ENCODE measurements at places on chromosomes 16 and 17.

DNA sequence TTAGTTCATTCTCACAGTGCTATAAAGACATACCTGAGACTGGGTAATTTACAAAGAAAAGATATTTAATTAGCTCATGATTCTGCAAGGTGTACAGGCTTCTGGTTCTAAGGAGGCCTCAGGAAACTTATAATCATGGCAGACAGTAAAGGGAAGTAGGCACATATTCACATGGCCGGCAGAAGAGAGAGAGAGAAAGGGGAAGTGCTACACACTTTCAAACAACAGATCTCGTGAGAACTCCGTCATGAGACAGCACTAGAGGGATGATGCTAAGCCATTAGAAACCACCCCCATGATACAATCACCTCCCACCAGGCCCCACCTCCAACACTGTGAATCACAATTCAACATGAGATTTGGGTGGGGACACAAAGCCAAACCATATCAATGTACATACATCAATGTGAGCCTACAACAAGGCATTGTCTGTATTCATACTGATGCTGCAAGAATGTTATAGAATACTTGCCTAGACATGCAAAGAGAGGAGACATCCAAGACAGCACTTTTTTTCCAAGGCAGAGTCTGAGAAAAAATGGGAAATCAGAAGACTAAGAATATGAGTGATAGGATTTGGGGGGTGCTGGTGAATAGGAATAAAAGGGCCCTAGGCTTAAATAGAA is 114.8 kb upstream of the XYLT1 start:
- DNase-seq = no peak

GRCh38 chr16:89581045-89581695 is 5.6 kb downstream of the CPNE7 start:
- no peak for DNase-seq

DNA sequence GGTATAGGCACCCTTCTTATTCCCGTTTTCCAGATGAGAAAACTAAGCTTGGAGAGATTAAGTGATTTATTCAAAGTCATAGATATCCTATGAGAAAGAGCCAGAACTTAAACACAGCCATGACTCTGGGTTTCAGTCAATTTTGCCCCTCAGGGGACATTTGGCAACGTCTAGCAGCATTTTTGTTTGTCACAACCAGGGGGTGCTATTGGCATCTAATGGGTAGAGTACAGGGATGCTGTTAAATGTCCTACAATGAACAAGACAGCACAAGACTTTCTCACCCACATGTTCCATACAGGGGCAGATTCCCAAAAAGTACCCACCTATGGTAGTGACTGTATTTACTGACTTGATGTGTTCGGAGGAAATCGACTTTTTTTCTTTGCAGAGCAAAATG is 4.8 kb upstream of the SHISA9 start:
- no peak for DNase-seq

DNA sequence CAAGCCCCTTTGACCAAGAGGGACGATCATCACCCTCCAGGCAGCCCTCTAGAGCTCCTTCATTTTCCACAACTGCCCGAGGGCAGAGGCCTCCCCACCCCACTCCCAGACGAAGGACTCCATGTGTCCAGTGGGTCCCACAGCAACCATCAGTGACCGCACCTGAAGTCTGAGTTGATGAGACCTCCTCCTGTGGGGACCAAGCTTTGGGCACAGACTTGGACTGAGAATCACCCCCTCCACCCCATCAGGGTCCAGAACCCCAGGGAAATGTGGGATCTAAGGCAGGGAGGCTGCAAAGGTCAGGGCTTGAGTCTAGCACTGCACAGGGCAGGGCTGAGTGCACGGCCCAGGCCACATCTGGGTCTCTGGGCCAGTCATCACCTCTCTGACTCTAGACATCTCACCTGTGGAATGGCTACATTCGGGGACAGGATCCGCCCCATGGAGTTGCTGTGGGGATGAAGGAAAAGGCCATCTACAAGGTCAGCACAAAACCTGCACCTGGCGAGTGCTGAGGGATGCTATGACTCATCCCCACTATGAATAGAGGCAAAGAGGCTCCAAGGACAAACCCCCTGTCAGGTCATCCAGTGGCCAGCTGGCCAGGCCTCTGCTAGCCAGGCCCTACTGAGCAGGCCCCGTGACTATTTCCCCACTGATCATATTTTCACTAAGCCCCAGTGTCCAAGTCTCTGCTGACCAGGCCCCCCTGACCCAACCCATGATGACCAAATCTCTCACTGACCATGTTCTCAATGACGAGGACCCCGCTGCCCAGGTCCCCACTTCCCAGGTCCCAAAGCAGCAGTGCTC is 38.4 kb downstream of the TNFRSF13B start:
- DNase-seq = peak; percentile 52

- peak; percentile 46 for DNase-seq
Observed at GRCh38 chr16:86198206-86199118, 299.5 kb downstream of the IRF8 start.

DNA sequence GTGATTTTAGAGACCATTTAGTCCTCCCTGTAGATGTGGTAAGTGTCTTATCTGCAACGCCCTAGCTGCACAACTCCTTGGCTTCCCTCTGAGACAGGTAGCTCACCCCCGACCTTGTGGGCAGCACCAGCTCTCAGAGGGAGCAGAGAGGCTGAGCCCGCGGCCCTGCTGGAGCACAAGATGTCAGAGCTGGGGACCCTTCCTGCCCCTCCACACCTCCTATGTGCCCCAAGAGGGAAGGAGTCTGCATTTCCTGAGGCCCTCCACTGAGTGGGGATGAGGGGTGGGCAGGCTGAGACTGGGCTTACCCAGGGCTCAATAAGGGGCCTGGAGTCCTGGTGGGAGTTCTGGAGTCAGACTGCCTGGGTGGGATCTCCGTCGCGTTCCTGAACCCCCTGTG is 12.2 kb upstream of the ADGRG1 start:
- peak; percentile 25 for DNase-seq

GRCh38 chr17:2369551-2370210 is 31.2 kb downstream of the MNT start:
- no peak for DNase-seq

DNA sequence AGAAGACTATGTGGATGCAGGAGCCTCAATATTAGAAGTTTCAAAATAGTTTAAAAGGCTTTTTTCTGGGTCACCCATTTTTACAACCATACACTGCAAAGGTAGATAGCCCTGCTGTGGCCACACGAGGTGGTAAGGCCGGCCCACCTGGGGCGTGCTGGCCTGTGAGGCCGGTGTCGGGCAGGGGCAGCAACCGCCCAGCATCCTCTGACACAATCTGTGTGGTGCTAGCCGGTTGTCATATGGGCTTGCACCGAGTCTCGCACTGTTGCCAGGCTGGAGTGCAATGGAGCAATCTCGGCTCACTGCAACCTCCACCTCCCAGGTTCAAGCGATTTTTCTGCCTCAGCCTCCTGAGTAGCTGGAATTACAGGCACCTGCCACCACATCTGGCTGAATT is 44.0 kb downstream of the CFAP20 start:
- DNase-seq = peak; percentile 48

GRCh38 chr16:55403464-55403863 is 75.5 kb upstream of the MMP2 start:
- DNase-seq = no peak

DNA sequence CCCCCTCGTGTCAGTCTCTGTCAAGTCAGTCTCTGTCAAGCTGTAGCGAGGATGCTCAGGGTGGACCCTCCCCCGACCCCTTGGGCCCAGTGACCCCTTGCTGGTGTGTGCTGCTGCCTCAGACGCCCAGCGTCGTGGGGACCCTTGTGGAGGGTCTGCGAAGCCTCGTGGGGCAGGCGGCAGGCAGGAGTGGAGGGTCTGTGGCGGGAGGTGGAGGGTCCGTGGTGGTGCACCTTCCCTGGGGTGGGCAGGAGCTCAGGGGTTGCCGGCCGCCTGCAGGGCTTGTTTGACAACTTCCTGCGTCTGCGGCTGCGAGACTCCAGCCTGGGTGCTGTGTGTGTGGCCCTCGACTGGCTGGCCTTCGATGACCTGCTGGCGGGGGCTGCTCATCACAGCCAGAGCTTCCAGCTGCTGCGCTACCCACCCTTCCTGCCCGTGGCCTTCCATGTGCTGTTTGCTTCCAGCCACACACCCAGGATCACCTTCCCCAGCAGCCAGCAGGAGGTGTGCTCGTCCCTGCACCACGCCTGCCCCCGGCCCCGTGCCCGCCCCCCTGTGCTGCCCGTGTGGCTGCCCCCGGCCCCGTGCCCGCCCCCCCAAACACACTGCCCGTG is 5.6 kb downstream of the GNG13 start:
- DNase-seq = no peak

- peak; percentile 80 for DNase-seq
Observed at GRCh38 chr17:38898291-38898679, 27.1 kb upstream of the LASP1NB start.

DNA sequence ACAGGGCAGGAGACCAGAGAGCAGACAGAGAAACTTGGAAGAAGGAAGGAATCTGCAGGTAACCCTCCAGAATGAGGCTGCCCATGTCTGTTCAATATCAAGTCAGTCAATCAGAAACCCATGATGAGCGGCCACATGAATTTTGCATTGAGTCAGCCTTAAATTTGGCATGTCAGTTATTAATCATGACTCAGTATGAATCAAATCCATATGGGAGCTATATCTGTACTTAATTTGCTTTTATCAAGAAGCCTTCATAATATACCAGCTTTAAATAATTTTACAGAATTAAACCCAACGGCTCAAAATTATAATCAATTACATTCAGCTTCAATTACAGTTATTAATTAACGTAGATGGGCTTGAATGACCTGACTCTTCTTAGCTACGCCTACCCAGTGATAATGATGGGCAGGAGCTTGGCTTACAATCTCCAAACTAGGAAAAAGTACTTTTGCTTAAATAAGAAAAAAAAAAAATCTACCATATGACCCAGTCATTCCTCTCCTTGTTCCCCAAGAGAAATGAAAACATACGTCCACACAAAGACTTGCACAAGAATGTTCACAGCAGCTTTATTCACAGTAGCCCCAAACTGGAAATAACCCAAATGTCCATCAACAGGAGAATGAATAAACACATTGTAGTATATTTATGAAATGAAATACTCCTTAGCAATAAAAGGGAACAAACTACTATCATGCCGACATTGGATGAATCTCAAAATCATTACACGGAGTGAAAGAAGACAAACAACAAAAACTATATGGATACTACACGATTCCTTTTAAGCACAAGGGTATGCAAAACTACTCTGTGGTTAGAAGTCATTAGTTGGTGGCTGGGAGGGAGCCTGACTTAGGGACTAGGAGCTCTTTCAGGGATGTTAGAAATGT is 48.6 kb downstream of the SLC39A11 start:
- no peak for DNase-seq

DNA sequence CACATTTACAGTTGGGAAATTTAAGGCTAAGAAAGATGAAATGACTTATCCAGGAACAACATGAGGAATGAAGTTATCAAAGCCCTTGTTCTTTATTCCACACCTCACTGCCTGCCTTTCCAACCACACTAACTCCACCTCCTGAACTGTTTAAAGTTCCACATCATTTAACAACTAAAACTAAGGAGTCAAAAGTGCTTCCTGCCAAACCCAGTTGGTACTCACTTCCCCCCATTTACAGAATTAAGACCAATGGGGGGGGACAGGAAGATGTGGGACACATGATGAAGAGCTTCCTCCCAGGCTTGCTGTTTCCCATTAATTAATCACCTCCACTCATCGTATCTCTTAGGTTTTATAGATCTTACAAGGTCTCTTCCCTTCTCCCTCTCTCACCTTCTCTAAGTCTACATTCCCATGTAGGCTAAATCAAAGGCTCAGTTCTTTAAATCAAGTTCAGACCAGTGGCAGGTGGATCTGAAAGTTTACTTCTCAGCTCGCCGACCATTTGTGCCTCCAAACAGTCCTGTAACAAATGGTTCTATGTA is 19.2 kb upstream of the TMEM101 start:
- no peak for DNase-seq

DNA sequence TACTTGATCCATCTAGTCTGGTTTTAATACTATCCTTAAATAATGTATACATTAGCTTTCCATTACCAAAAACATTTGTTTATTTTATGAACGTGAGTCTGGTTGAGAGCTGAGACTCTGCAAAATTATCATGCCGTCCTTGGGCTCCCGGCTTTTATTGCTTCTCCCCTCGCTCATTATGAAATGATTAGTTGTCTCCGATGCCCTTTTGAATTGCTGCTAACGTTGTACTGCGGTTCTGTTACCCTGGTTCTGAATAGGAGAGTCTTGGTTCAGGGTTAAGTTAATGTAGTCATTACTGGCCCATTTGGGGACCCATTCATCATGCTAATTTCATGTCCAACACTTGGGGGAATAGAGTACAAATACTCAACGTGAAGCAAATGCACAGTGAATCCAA is 12.8 kb downstream of the XYLT1 start:
- DNase-seq = no peak

DNA sequence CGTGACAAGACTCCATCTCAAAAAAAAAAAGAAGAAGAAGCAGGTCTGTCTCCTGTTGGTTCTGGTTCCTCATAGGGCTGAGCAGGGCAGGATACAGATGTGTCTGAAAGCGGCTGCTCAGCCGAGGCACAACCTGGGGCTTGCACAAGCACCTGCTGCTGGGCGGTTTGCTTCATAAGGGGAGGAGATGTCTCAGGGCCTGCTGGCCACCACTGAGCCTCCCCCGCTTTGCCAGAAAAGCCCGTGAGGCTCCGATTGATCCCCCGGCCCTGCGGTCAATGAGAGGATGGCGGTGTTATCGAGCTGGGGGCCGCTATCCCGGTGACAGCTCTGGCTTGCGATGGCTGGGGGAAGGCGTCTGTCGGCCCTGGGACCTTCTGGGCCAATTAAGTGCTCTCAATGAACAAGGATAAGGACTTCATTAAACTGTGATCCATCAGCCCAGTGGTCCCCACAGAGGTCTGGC is 162.0 kb downstream of the SDK2 start:
- DNase-seq = peak; percentile 81

DNA sequence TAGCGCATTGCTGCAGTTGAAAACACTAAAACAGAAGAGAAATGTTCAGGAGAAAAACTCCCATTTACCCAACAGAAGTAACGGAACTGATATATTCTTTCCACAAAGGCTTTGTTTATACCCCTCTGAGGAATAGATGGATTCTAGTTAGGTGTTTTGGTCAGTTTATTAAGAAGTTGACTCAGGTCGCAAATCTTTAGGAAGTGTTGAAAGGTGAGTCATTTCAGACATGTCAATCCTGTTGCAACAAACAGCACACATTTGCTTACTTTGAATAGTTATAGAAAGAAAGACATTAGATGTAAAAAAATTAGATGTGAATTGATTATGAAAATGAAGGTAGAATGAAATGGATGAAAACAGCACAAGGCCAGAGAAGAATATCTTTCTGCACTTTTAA is 941.0 kb downstream of the KCNJ2 start:
- no peak for DNase-seq

DNA sequence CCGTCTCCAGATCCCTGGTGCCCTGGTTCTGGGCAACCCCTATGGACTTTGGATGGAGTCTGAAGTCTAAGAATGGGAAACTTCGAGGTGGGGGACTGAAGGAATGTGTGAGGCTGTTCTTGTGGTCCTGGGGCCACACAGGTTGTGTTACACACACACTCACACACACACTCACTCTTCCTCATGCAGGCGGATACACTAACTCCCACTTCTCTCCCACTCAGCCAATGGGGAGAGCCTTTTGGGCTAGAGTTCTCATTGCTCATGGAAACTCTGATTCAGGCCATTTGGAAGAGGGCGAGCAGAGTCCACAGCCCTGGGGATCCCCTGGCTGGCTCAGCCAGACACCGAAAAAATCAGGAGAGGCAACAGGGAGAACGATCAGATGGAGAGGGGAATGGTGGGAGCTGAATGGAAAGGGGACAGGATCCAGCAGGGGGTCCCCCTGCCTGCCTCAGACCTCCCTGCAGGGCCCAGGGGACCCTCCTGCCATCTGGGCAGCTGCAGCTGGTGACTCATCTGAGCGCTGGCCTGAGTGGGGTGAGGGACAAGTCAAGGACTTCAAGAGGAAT is 9.1 kb downstream of the IGFBP4 start:
- no peak for DNase-seq

- no peak for DNase-seq
Observed at GRCh38 chr17:42502926-42503325, 33.1 kb upstream of the NAGLU start.

Measured in spleen (tissue), 13 donors.